ENCODE measurements at places on chromosomes 1 and 21.

DNA sequence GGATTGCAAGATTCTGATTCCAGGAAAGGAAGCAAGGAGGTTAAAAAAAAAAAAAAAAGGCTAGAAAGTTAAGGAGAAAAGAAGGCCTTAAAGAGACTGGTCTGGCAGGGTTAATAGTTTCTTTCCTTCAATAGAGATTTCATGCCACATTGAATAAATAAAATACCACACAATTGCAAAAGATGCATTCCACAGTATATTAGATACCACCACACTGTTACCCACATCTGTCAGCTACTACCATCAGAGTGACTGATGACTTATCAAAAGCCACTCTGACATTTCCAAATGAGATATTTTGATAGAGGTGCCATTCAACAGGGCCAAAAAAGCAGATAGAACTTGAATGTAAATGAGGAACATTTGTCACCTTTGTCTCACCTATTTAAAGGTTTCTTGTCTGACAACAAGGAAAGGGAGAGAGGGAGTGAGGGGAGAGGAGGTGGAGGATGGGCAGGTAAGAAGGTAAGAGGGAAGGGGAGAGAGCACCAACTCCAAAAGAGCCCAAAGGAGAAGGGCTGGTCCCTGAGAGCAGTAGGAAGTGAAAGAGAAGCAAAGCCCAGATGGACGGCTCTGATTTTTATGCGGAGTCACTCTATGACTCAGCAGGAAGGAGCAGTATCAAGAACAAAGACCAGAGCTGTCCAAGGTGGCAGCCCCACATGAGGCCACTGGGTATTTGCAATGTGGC is 38.3 kb downstream of the LRRN2 start:
- peak; percentile 86 for DNase-seq

- no peak for DNase-seq
These were observed at the start of gene FAM177B for GRCh38 chr1:222736972-222737371. TSS of gene FAM177B (plus strand) at chr1:222737202. CDS start at chr1:222746546, 9,344 bp downstream.

DNA sequence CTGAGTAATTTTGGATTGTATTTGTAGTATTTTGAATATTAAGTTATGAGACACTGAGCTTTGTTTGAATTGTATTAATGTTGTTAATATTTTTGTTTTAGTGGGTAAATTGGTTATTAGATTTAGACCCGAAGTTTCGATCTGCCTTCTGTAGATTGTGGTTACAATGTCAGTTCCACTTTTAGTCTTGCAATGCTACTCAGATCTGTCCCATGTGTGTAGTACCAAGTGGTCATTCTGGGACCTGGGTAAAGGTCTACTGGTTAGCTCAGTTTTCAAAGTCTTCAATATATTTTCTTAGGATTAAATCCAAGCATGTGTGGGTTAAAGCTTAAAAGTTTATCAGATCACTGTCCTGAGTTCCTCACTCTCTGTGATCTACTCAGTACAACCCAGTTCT is 346.5 kb upstream of the PROX1 start:
- no peak for DNase-seq

DNA sequence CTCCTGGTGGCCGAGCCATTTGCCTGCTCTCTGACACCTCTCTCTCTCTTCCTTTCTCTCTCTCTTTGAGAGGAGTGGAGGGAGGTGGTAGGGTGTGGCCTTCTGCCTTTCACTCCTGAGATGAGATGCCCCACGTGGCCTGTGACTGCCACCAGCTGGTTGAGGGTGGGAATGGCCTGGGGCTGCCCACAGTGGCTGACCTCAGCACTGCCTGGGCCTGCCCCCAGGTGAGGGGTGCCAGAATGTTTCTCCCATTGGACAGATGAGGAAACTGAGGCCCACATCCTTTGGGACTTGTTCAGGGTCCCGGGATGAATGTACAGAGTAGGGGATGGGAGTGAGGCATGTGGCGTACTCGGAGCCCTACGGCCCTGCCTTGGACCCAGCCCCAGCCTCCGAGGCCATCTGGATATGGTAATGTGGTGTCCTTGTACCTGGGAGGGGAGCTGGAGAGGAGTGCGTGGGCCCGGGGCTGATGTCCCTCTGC is 12.7 kb upstream of the C1orf167 start:
- DNase-seq: peak; percentile 28

DNA sequence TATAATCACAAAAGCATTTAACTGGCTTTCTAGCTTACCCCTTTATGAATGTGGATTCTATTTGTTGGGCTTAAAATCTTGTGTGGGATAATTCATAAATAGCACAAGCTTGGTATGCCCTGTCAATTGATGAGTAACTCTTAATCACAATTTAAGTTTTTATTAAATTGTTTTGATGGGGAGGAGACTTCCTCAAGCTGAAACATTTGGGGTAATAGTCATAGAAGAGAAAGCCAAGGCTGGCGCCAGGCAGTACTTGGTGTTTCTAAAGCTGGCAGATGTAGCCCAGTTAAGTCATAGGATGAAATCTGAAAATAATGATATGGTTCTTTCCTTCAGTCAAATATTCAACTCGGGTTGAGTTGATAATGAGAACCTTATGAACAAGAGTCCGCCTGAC is 167.2 kb downstream of the FMN2 start:
- no peak for DNase-seq

Data from RKO (cell line).